HT1080 (cell line): ENCODE measurements at places on chromosomes 5 and 9.

DNA sequence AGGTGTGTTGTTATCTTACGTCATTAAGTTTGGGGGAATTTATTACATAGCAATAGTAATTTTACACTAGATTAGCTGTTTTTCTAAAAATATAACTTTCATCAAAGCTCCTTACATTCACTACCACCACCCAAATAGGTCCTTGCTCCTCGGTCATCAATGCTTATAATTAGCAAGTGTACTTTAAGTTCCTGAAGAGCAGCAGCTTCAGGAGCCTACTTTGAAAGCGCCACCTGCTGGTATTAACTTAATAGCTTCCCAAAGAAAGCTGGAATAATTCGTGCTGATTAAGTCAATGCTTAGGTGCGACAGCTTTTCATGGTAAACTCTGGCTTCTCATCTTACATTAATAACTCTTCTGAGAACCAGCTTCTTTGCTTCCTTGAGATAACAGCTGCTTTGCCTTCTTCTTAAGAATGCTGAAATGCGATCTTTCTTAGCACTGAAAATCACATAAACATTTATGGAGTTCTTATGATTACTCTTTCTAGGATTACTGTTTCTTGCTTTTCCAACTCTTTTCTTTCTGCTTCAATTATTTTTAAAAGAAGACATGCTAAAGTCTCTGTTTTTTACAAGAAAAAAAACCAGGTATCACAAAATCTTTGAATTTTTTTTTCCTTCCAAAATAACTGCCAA, 10.0 kb upstream of the C5 start:
- DNase-seq, result peak; percentile 45

DNA sequence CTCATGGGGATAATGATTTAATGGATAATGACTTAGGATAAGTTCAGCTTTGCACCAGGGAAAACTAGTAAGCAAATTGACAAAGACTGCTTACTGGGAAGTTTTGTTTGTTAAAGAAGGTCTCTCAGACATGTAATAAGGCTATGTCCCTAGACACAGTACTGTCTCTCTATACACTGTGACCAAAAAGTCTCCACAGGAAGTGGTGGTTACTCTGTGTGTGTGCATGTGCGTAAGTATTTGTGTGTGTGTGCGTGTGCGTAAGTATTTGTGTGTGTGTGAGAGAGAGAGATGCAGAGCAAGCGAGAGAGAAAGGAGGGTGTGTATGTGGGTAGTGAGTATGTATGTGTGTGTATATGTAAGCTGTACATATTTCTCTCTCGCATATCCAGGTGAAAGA, 229.6 kb downstream of the GLIS3 start:
- no peak for DNase-seq

GRCh38 chr9:79026316-79026715, 545.4 kb upstream of the TLE4 start:
- no peak for DNase-seq

DNA sequence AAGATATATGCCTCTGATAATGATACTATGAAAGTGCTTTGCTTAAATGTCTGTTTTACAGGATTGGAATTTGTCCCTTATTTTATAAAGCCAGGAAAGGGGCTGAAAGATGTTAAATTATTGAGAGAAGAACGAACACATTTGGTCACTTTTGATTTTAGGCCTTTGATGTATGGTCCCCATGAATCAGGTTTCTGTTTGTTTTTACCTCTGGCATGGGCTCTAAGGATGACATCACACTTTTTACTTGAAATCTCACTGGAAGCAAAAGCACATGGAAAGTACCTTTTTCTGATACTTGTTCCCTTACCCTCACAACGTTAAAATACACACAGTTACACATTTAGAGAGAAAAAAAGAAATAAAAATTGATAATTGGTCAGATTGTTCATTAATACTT, 6.9 kb downstream of the OTULIN start:
- no peak for DNase-seq

DNA sequence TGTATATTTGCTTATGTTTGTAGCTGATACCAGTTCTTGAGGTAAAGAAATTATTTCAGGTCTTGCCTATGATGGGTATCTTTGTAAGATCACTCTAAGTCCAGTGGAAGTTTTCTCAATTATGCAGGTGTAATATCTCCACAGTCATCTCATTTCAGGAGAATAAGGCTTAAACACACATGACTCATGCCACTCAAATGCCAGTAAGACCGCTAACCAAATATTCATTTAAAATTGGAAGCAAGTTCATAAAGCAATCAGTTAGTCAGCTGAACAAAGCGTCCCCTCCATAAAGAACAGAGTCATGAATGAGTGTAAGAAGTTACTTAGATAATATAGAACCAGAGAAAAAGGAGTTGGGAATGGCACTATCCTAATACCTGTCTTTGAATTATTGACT, 248.7 kb downstream of the LURAP1L start:
- DNase-seq, result peak; percentile 88

DNA sequence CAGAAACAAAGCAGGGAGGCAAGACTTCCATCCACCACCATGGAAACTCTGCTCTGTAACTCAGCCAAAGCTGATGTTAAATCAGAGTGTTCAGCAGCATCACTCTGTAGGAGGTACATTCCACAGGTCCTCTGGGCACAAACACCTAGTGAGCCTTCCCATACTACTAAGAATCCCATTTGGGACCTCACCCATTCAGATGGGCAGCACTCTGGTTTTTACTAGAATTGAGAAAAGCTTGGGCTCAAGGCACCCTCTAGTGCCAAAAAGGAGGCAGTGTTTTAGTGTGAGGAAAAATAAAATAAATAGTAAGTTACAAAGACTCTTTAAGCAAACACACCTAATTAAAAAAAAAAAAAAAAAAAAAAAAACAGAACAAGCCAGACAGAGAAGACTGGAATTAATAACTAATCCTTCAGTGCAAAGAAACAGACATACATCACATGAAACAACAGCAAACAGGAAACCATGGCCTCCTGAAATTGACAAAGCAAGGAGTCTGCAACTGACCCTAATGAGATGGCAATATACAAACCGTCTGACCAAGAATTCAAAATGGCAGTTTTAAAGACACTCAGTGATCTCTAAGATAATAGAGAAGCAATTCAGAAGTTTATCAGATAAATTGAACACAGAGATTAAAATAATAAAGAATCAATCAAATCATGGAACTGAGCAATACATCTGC, 159.5 kb downstream of the GNA14 start:
- peak; percentile 15 for DNase-seq

- no peak for DNase-seq
Observed at GRCh38 chr9:13269589-13270452, 9.7 kb downstream of the MPDZ start.

GRCh38 chr9:33223696-33224095, 16.3 kb upstream of the SPINK4 start:
- no peak for DNase-seq
